Stimulated activated CD4-positive, alpha-beta T cell treated with anti-CD3 and anti-CD28 coated beads, Interleukin-1b, Interleukin-23, amount 100 ng/mL, for 4 hours (primary cell): ENCODE measurements at places on chromosomes 3 and 15.
A peak's percentile ranks its signal among the peaks of the same experiment; 100 is the strongest.

DNA sequence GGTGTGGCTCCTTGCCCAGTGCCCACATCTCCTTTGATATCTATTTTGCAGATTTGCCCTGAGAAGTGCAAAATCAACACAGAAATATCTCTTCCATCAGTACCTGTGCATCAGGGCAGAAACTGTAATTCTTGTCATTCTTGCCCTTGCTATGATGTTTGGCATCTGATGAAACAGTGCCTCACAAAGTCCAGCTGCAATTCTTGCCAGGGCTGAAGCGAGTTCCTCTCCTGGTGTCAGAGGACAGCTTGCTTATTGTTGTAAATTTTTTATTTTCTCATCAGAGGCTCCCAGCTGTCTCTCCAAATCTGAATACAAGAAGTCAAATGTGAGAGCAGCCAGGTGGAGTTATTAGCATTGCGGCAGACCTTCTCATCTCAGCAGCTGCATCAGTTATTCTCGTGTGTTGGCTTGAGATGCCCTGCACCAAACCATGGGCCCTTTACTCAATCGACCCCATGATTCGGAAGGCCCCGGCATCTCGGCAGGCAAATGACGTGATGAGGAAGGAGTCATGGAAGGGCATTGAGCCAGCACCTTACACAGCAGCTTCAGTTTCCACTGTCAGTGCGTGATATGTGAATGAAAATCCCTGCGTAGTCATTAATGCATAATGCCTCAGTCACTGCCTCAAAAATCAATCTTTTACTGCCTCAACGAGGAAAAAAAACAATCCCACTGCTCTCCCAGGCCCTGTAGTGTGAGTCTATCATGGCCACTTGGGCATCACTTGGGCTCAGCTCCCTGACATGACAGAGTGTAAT, 93.4 kb downstream of the CCNL1 start:
- DNase-seq = no peak

DNA sequence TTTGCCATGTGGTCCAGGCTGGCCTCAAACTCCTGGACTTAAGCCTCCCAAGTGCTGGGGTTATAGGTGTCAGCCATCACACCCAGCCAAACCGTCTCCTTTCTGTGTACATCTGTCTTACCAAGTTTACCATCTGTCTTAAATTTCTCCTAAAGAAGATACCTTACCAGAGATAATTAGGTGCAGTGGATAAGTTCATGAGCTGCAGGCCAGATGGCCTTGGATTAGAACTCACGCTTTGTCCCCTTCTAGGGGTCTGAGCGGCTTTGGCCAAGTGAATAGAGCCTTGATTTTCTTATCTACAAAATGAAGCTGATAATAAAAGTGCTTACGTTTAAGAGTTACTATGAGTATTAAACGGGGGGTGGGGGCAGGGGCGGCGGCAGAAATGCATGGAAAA, 103.9 kb downstream of the SUCLG2 start:
- DNase-seq = no peak

DNA sequence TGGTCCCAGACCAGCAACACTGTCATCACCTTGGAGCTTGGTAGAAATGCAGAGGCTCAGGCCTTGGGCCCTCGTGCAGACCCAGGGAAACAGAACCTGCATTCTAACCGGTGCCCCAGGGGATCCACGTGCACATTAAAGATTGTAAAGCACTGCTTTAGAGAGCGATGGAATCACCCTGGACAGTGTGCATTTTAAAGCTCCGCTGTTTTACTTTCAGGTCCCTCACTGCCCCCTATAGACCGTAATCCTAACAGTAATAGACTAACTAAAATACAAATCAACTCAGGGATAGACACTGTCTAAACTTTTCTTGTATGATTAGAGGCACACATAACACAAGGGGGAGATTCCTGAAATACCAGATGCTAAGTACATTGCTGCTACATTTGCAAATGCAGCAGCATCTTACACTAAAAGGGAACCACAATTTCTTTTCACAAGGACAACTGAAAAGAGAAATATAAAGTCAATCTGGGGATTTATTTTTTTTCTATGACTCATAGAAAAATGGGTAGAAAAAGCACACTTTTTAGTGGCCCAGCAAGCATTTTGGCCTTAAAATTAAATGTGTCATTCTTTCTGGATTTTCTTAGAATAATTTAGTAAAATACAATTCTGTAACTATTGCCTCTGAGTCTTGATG, 10.5 kb upstream of the SH3GL3 start:
- DNase-seq = no peak

- no peak for DNase-seq
Measured at GRCh38 chr3:14518432-14518802, 21.7 kb downstream of the GRIP2 start.

DNA sequence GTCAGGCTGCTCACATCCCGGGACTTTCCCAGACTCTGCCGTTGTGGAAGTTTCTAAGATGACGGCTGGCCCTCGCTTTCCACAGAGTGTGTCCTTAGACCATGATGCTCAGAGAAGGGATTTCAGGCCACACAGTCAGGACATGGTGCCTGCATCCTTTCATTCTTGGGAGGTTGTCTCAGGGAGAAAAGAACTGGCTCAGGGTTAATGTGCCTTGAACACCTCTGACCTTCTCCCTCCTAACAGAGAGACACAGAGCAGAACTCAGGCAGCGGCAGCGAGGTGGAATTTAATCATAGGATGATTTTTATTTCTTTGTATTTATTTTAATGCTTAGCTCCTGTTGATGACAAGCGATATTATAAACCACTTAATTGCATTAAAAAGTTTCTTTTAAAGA, 96.9 kb upstream of the ATP2B2 start:
- DNase-seq = no peak

DNA sequence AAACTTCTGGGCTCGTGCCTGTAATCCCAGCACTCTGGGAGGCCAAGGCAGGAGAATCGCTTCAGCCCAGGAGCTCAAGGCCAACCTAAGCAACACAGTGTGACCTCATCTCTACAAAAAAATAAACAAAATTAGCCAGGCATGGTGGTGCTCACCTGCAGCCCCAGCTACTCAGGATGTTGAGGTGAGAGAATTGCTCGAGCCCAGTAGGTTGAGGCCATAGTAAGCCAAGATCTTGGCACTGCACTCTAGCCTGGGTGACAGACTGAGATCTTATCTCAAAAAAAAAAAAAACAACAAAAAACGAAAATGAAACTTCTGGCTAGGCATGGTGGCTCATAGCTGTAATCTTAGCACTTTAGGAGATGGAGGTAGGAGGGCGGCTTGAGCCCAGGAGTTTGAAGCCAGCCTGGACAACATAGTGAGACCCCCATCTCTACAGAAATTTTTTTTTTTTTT, 53.7 kb downstream of the PIK3CB start:
- DNase-seq = peak; percentile 7

- DNase-seq = no peak
Measured at GRCh38 chr3:181722156-181722555, 10.4 kb downstream of the SOX2 start.
